ENCODE measurements at places on chromosomes 7 and 10. TPM values are rescaled to one million over a fixed set of nuclear protein-coding genes. Genes with fewer than 3 reads are reported as not detected.

AGAP5 gene
- total RNA-seq = 3.7 TPM

NEUROD6 gene
- total RNA-seq = not detected

XRCC2 gene
- total RNA-seq = 0.26 TPM

OR6V1 gene
- not detected for total RNA-seq

RARRES2 gene
- not detected for total RNA-seq

SEMA4G gene
- 0.51 TPM for total RNA-seq

SPAM1 gene
- total RNA-seq = not detected

RBM20 gene
- not detected for total RNA-seq

ADCYAP1R1 gene
- total RNA-seq = not detected

SH2D4B gene
- under 0.01 TPM for total RNA-seq

TFEC gene
- total RNA-seq = not detected

FXYD4 gene
- total RNA-seq = not detected

PDK4 gene
- 0.53 TPM for total RNA-seq

URGCP gene
- total RNA-seq = 31.1 TPM

ANKIB1 gene
- total RNA-seq = 42.1 TPM

AKR1D1 gene
- total RNA-seq = under 0.01 TPM

HPS1 gene
- total RNA-seq = 15.8 TPM

CTTNBP2 gene
- 0.26 TPM for total RNA-seq

RPEL1 gene
- total RNA-seq = 0.13 TPM

IDI1 gene
- total RNA-seq = 55.8 TPM

TMEM178B gene
- total RNA-seq = under 0.01 TPM

CCL26 gene
- not detected for total RNA-seq

KCNH2 gene
- 0.13 TPM for total RNA-seq

RAB18 gene
- total RNA-seq = 102 TPM

CASP2 gene
- total RNA-seq = 6.8 TPM

MYO1G gene
- total RNA-seq = 0.26 TPM

CRYGN gene
- not detected for total RNA-seq

CCDC3 gene
- 3.7 TPM for total RNA-seq

STEAP2 gene
- total RNA-seq = 3.9 TPM

TBXAS1 gene
- total RNA-seq = 0.26 TPM

RBP3 gene
- not detected for total RNA-seq
